T-helper 1 cell (primary cell): ENCODE measurements at places on chromosomes 12 and 14.

DNA sequence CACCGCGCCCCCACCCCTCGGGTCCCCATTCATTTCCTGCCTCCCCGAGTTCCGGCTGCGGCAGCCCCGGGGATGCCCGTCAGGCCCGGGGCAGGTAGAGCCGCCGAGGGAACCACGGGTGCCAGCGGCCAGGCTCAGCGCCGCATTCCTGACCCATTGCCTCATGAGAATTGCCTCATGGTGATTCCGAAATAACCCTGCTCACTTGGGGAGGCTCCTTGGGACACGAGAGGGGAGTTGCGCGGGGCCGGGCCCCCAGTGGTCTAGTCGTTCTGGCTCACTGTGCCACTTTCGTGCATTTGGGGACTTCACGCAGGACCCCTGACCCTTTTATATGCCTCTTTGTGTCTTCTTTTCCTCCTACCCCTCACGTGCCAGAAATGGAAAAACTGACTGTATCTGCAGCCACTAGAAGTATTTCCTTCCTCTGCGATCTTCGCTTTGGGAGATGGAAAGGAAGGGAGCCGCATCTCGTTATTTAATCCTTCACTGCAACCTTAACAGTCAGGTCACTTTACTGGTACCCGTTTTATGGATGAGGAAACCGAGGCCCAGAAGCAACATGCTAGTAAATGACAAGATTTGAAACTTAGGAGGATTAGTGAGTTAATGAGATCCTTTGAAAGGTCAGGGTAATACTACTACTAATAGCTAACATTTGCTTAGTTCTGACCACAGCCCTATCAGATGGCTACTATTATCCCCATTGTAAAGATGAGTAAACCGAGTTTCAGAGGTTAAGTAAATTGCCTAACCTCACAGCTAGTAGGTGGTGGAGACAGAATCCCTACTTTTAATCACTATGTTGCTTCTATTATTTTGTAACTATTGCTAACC is 768 bp downstream of the PTPN11 start:
- peak; percentile 25 for DNase-seq

- no peak for DNase-seq
Observed at GRCh38 chr12:51522696-51523095, 68.3 kb upstream of the SCN8A start.

- no peak for DNase-seq
Observed at GRCh38 chr12:65081496-65081895, 39.6 kb downstream of the WIF1 start.

- no peak for DNase-seq
Observed at GRCh38 chr12:89244536-89244935, 107.8 kb downstream of the DUSP6 start.

- DNase-seq: no peak
Observed at GRCh38 chr12:70040141-70040540, 203.1 kb upstream of the CNOT2 start.

GRCh38 chr12:121279071-121279375 is 17.5 kb downstream of the CAMKK2 start:
- no peak for DNase-seq

GRCh38 chr12:67677166-67677565 is 28.6 kb downstream of the DYRK2 start:
- no peak for DNase-seq
